ENCODE measurements at places on chromosomes 7 and 10. TPM values are rescaled to one million over a fixed set of nuclear protein-coding genes. Genes with fewer than 3 reads are reported as not detected.

The SFXN3 gene
- 55.0 TPM for total RNA-seq

The ZFAND4 gene
- total RNA-seq = 9.6 TPM

The SHOC2 gene
- 83.6 TPM for total RNA-seq

The JAZF1 gene
- 4.6 TPM for total RNA-seq

The OR2F1 gene
- total RNA-seq = not detected

The DLD gene
- total RNA-seq = 44.2 TPM

The DNA2 gene
- 5.6 TPM for total RNA-seq

The SMURF1 gene
- 13.1 TPM for total RNA-seq

The SP8 gene
- total RNA-seq = not detected

The CPA5 gene
- total RNA-seq = not detected

The TMEM176A gene
- total RNA-seq = 61.1 TPM

The PRKG1 gene
- 60.1 TPM for total RNA-seq

The CALML3 gene
- not detected for total RNA-seq

The AGMO gene
- total RNA-seq = not detected

The DPP6 gene
- not detected for total RNA-seq

The CCT6A gene
- 168 TPM for total RNA-seq

The SYNPO2L gene
- under 0.01 TPM for total RNA-seq

The FFAR4 gene
- not detected for total RNA-seq

The COL28A1 gene
- under 0.01 TPM for total RNA-seq

The GOLGA7B gene
- not detected for total RNA-seq

The PPP2R2D gene
- 22.1 TPM for total RNA-seq

The CYREN gene
- 34.5 TPM for total RNA-seq

The KLF14 gene
- under 0.01 TPM for total RNA-seq

The ELAPOR2 gene
- total RNA-seq = 5.9 TPM

The OR2A42 gene
- not detected for total RNA-seq

The GIMAP5 gene
- total RNA-seq = not detected

The MMRN2 gene
- 2.1 TPM for total RNA-seq

The ZNF503 gene
- total RNA-seq = 8.2 TPM

The SLC26A3 gene
- not detected for total RNA-seq

The HYAL4 gene
- total RNA-seq = not detected

The C10orf143 gene
- total RNA-seq = 2.0 TPM

The IFIT1B gene
- total RNA-seq = not detected

The MOGAT3 gene
- not detected for total RNA-seq

The CHAT gene
- total RNA-seq = not detected

The SLC18A2 gene
- total RNA-seq = not detected

Measured in fibroblast of lung (primary cell).